ENCODE measurements at places on chromosomes 1 and 21.
A peak's percentile ranks its signal among the peaks of the same experiment; 100 is the strongest.

DNA sequence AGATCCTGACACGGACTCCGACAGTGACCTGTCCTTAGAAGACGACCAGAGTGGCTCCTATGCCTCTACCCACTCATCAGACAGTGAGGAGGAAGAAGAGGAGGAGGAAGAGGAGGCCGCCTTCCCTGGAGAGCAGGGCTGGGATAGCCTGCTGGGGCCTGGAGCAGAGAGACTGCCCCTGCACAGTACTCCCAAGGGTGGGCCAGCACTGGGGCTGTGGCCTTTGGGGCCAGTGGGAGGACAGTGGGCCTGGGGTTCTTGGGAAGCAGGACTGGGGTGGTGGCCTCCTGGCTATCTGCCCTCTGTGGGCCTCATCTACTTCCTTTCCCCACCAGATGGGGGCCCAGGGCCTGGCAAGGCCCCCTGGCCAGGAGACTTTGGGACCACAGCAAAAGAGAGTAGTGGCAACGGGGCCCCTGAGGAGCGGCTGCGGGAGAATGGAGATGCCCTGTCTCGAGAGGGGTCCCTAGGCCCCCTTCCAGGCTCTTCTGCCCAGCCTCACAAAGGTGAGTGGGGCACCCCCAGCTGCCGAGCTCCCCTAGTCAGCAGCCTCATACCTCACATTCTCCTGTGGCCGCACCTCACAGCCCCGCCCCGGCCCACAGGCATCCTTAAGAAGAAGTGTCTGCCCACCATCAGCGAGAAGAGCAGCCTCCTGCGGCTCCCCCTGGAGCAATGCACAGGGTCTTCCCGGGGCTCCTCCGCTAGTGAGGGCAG is 10.0 kb downstream of the PSRC1 start:
- no peak for DNase-seq

DNA sequence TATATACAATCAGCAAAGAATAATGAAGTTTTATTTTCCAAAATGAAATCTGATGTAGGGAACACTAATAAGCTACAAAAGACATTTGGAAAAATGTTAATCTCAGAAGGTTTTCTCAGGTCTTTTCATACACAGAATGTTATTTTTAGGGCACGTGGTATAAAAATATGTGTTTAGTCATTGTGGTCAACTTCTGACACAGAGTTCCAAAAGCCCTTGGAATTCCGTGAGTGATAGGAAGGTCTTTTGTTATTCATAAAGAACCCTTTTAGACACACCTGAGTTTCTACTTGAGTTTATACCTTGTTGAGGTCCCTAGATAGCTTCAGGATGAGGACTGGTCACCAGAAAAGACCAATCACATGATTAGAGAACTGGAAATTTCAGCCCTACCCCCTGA is 277.6 kb upstream of the NCAM2 start:
- peak; percentile 12 for DNase-seq

DNA sequence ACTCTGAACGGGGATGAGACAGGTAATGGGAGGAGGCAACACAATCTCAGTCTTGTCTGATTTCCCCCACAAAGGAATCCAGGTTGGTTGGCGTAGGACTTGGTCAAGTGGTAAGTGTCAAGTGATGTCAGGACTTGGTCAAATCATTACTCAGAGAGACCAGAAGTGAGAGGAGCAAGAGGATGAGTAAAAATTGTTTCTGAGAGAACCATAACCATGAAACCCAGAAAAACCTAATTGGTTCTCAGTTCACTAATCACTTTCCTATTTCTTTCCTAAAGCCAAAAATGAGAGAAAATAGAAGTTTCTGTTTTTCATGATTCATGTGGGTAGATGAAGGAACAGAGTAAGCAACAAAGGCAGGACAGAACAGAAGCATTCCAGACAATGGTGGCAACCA is 5.0 kb downstream of the PHC2 start:
- no peak for DNase-seq

DNA sequence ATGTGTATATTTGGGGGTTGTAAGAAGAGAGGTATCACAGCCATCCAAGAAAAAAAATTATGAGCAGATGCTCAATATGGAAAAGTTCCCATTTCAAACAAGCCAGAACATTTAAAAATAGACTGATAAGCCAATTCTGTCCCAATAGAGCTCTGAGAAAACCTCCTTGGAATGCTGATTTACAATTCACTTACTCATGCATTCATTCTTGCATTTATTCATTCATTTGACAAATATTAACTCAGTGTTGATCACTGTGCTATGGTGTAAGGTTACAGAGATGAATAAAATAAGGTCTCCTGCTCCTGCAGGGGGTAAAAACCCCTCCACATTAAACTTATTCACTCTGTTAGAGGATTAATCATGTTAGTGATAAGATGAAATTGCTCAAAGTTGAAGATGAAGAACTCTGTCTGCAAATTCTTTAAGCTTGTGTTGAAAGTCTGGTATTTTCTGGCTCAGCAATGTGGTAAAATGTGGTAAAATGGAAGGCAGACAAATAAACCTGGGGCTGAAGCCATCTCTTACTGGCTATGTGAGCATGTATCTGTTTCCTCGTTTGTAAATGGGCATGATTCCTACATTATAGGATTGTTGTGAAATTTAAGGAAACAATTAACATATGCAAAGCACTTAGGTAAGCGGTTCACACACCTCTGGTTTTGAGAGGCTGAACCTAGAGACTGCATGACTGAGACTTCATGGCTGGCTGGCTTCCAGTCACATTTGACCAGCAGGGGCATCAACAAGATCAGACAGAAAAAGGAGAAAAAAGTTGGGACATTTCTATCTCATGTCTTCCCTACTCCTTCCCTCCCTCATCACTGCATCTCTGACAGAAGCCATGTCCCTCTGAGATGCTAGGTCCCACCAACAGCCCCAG is 45.0 kb upstream of the DAB1 start:
- DNase-seq: no peak

GRCh38 chr1:160795951-160796383 is at the start of gene LY9:
TSS of gene LY9 (plus strand) at chr1:160796174. CDS start at chr1:160796188, 14 bp downstream.
- no peak for DNase-seq

GRCh38 chr1:195714248-195714647 is 894.0 kb downstream of the KCNT2 start:
- no peak for DNase-seq

- DNase-seq: no peak
These were observed 3.6 kb downstream of the ERG start for GRCh38 chr21:38494703-38495102.

DNA sequence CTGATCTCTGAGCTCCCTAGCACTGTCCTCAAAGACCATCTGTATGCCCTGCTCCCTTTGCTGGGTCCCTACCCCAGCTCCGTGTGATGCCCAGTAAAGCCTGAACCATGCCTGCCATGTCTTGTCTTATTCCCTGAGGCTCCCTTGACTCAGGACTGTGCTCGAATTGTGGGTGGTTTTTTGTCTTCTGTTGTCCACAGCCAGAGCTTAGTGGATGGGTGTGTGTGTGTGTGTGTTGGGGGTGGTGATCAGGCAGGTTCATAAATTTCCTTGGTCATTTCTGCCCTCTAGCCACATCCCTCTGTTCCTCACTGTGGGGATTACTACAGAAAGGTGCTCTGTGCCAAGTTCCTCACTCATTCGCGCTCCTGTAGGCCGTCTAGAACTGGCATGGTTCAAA is 5.7 kb downstream of the GSTM5 start:
- DNase-seq: no peak

DNA sequence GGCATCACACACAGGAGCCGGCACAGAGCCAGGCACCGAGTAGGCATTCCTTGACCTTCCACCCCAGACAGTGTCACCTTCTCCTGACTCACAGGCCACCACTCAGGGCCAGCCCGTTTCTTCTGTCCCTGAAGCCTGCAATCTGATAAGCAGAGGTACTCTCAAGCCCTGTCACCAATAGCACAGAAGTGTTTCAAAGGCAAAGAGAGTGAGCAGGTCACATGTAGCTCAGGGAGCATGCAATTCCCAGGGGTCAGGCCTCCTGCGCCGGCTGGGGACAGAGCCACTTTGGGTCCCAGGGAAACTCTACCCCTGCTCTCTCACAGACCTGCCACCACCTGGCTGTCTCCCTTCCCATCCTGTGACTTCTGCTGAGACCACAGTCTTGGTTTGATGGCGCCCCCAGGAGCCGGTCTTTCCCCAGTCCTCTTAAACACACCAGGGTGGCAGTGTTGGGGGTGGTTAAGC is 13.2 kb downstream of the CAPN9 start:
- DNase-seq: no peak

DNA sequence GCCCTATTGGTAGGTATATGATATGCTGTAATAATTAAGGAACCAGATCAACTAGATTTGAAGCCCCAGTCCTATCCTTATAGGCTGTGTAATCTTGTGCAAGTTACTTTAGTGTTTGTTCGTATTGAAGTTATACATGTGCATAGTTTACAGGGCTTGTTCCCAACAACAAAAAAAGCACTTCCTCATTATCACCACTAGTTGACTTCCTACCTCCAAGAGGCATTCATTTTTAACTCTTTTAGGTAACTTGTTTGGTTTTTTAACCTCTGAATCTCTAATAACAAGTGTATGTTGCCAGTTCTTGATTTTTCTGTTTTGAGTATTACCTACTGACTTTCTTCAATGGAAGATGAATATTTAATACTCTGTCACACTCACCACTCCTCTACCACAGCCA is 71.9 kb downstream of the ST3GAL3 start:
- no peak for DNase-seq

GRCh38 chr1:150408800-150409199 is 44.9 kb downstream of the RPRD2 start:
- DNase-seq: no peak

- no peak for DNase-seq
These were observed 48.2 kb downstream of the SYT2 start for GRCh38 chr1:202662081-202662480.

DNA sequence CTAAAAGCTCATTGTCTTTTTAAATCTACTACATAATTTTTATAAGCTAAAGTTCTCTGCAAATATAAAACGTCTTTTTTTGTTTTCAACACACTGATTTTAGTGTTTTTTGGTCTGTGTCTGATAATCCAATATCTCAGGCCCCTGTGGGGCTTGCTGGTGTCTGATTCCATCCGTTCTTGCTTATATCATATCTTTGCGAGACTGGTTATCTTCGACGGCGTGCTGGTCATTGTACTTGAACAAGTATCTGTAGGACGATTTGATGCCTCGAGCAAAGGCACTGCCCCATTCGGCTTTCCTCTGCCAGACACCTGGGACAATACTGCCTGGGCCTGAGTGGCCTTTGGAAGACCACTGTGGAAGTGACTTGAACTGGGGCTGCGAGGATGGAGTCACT is 18.4 kb upstream of the TTLL10 start:
- no peak for DNase-seq

- no peak for DNase-seq
These were observed 15.6 kb upstream of the THEM4 start for GRCh38 chr1:151924691-151925587.

- DNase-seq: no peak
These were observed 225.4 kb downstream of the SMYD3 start for GRCh38 chr1:246281639-246282038.

- DNase-seq: no peak
These were observed 299.6 kb downstream of the USH2A start for GRCh38 chr1:216123446-216124191.

DNA sequence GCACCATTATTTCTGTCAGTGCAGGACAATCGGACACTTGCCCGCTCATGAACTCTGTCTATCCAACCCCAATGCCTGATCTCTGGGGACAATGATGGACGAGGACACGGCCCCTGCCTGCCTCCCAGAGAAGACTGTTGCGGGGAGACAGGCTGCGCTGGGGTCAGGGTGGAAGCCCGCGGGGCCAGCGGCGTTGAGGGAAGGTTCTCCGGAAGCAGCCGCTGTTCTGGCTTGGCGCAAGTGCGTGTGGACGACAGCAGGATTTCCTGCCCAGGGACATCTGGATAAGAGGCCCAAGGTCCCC is 18.8 kb downstream of the RHBG start:
- DNase-seq: no peak

DNA sequence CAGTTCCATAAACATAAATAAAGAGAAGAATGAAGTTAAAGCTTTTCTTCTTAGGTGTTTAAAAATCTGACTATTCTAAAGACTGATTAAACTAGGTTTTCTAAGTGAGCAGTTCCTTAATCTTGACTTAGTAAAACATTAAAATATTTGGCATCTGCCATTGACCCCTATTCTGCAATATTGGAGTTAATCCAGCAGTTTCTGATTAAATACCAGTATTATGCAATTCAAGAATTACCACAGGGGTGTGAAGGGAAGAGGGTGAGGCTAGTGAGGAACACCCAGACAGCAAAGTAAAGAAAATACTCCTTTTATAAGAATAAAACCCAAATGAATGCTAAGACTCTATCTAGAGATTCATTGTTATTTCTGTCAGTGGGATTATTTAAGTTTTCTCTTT is 40.9 kb downstream of the CLIC4 start:
- no peak for DNase-seq

GRCh38 chr1:220824031-220824989 is 37.6 kb downstream of the MTARC1 start:
- DNase-seq: no peak

GRCh38 chr1:174535207-174535606 is 87.4 kb downstream of the GPR52 start:
- no peak for DNase-seq

DNA sequence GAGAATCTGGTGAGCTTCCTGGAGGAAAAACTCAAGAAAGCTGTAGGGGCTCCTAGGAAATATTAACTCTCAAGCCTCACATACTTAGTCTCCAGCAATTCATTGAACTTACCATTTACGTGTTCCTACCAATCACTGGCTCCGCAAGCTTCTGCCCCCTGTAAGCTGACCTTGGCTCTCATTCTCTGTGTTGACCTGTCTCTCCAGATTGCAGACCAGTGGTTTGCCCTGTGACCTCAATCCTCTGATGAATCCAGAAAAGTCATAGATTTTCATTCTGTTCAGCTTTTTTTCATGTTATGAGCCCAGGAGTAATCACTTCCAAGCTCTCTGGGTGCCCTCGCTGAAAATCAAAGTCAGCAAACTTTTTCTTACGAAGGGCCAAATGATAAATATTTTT is 241.9 kb downstream of the DSCAM start:
- no peak for DNase-seq

DNA sequence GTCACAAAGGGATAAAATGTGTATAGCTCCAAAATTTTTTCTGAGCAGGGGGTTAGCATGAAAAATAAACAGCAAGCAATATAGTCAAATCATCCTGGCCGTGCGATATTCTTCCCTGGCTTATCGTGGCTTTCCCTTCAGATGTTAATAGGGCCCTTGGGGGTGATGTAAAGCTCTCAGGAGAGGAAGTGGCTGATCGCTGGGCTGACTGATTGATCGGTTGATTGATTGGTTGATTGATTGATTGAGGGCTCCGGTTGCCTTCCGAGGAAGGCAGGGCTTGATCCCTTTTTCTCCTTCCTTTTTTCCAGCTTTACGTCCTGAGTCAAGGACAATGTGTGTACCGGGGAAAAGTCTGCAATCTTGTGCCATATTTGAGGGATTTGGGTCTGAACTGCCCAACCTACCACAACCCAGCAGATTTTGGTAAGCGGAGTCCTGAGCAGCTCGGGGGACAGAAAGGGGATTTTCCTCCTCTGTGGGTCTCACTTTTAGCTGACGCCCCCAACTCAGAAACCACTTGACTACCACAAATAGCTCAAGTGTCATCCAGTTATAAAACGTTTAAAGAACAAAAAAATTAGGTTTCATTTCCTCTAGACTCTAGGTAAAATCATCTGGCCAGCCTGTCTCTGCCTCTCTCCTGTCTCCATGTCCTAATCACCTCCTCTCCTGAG is 29.5 kb downstream of the TFF3 start:
- no peak for DNase-seq

Measured in HFF-Myc (cell line).